ENCODE measurements at places on chromosomes 6 and 20. TPM values are rescaled to one million over a fixed set of nuclear protein-coding genes. Genes with fewer than 3 reads are reported as not detected.

GRCh38 chr6:169240591-169241390 lies 12.9 kb downstream of the THBS2 start:
- no peak for DNase-seq

DNA sequence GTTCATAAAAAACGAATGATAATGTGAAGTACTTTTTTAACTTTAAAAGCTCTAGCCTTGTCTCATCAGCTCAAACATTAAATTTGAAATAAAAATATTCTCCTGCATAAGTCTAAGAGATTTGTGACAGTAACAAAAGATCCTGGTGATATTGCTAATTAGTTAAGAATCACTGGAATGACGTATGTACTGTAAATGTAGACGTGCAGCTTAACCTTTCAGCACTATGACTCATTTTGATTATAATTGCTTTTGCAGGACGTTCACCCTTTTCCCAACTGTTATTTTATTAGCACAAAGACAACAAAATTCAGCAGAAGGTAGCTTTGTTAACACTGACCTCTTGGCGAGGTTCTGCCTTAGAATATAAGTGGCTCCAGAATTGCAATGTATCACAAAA lies 68.6 kb downstream of the TENT5A start:
- DNase-seq = no peak

GRCh38 chr6:150672800-150673199 lies 73.1 kb downstream of the PLEKHG1 start:
- DNase-seq = no peak

GRCh38 chr20:33391722-33392415 lies 9.4 kb downstream of the CDK5RAP1 start:
- DNase-seq = peak; percentile 24

- DNase-seq = no peak
Observed at GRCh38 chr6:150075034-150075421, 6.1 kb upstream of the ULBP3 start.

The VGLL2 gene
- not detected for polyA plus RNA-seq

The BAG2 gene
- 43.4 TPM for polyA plus RNA-seq

GRCh38 chr20:3339571-3339970 lies 67.9 kb downstream of the DNAAF9 start:
- no peak for DNase-seq

- no peak for DNase-seq
Observed at GRCh38 chr6:37020381-37020780, 14.9 kb downstream of the FGD2 start.

GRCh38 chr6:5529015-5529414 lies 267.7 kb downstream of the FARS2 start:
- DNase-seq = no peak

- no peak for DNase-seq
Observed at GRCh38 chr6:86765211-86765610, 172.1 kb upstream of the HTR1E start.

GRCh38 chr6:127768223-127768622 lies 132.6 kb downstream of the THEMIS start:
- DNase-seq = no peak

GRCh38 chr6:133623621-133624020 lies 265.3 kb upstream of the TCF21 start:
- no peak for DNase-seq

The SLA2 gene
- not detected for polyA plus RNA-seq

DNA sequence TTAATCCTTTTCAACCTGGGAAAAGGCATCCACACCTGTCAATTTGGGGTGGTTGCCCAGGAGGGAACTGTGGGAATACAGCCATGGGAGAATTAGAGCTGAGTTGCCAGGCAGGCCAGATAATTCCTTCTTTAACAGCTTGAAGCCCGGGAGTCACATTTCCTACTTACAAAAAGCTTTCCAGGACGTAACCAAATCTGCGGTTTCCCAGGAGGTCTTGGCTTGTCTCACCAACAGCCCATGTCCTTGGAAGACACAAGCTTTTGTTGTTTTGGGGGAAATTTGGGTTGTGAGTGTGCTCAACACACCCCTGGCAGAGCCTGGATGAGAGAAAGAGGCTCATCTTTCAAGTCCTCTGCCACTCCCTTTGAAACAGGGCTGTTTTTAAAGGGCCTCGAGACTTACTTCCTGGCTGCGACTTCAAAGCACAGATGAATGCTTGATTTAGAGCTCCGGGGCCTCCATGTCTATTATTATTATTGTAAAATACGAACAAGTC lies 465.9 kb upstream of the BTBD3 start:
- no peak for DNase-seq

The REM1 gene
- polyA plus RNA-seq = not detected

- no peak for DNase-seq
Observed at GRCh38 chr6:12012038-12012557, at the start of gene HIVEP1. TSS of gene HIVEP1 (plus strand) at chr6:12012312. CDS start at chr6:12015629, 3,317 bp downstream.

DNA sequence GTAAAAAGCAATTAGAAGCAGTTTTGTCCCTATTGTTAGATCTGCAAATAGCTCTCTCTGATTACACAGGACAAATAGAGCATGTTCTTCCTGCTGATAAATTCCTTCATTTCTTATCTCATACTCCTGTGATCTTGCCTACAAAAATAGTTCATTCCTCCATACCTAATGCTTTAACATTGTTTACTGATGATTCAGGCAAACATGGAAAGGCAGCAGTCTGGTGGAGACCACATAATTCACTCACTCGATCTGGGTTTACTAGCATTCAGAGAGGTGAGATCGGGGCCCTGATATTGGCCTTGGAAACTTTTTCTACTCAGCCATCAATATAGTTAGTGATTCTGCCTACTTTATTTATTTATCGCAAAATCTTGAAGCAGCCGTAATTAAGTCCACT lies 20.2 kb downstream of the HLA-DPA1 start:
- no peak for DNase-seq

GRCh38 chr6:117449549-117450439 lies 24.1 kb upstream of the ROS1 start:
- peak; percentile 63 for DNase-seq

DNA sequence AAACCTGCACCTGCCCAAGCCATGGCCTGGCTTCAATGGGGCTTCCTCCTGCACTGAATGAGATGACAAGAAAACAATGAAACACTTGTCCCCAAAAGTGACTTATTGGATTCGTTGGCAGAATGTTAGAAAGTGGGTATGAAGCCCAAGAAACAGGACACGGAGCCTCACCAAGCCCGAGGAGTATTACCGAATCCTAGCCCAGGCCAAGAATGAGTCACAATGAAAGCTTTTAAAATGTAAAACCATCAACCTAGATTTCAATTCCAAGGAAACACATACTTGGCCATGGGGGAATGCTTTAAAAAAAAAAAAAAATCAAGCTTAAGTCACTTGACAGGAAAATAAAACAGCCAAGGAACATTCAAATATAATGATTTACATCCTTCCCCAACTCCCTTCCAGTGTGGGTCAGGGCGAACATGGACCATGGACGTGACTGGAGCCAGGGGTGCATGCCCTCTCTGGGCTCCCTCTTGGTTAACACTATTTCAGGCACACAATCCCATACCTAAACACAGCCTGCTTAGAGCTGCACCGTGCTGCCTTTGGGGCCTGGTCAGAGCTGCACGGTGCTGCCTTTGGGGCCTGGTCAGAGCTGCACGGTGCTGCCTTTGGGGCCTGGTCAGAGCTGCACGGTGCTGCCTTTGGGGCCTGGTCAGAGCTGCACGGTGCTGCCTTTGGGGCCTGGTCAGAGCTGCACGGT lies 3.1 kb upstream of the STX16 start:
- DNase-seq = peak; percentile 42

The PHF3 gene
- polyA plus RNA-seq = 26.6 TPM
